ENCODE measurements at places on chromosomes 2 and 18.

DNA sequence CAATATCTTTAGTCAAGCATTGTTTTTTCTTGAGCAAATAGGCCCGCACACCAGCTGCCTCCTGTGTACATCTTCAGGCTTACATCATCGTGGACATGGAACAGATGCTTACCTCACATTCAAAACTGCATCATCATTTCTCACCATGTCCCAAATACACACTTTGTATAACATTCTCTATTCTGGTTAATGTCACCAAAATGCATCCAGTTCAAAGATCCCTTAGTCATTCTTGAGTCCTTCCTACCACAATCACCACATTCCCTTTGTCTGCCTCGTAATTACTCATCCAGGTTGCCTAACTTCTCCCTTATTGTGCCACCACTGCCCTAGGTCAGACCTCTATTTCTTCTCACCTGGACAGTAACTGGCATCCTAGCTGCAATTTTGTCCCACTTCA, 373.7 kb upstream of the GALNT5 start:
- DNase-seq, result no peak

DNA sequence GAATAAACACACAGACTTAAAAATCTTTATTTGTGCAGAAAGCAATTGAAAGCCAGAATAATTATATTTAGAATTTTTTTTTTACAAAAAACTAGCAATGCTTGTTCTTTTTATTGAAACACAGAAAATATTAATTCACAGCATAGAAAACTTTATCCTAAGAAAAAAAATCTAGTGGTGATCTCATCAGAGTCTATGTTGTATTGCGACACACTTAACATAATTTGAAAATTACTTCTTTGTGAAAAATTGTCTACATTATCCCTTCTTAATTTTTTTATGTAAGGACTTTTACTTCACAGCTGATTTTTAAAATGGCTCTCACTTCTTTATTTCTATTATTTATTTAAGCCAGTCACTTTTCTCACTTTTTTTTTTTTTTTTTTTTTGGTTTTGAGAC, 103.4 kb downstream of the LDLRAD4 start:
- no peak for DNase-seq

GRCh38 chr2:132577686-132578085, 92.3 kb downstream of the LYPD1 start:
- no peak for DNase-seq

DNA sequence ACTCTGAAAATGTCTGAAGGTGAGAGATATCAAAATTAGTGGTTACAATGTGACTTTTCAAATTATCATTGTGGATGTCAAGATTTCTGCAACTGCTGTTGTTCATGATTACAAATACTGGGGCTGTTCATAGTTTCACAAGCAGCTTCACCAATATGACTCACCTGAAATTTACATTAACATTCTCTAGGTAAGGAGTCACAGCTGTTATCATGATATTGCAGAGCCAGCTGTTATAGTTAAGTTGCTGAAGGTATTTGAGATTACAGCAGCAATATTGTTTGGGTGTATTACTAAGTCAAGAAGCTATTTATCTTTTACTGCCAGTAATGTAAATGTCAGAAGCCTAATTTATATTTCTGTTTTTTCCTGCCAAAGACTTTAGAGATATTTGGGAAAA, 140.0 kb downstream of the MC4R start:
- DNase-seq, result no peak

- no peak for DNase-seq
Observed at GRCh38 chr2:205837663-205838062, 155.4 kb downstream of the NRP2 start.

- DNase-seq, result no peak
Observed at GRCh38 chr2:147630585-147630984, 214.2 kb upstream of the ACVR2A start.

DNA sequence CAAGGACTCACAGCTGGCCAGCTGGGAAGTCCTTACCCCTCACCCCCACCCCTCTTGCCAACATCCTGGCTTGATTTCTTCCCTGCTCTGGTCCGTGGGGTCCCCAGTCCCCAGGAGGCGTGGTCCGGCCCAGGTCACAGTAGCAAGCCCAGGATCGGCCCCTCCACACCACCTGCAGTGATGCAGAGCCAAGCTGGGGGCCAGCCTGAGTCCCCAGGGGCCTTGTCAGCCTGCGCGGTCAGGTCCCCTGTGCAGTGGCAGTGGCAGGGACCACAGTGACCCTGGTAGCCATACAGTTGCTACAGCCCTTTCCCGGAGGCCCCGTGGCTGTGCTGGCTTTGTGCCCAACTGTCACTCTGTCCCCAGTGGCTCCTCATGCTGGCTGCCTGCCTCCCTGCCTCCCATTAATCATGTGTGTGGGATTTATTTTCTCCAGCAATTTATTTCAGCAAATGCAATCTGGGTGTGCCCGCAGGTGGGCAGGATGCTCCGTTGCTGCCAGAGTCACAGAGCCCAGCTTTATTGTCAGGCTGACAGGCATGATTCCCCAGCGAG, 8.8 kb upstream of the PRSS56 start:
- no peak for DNase-seq

DNA sequence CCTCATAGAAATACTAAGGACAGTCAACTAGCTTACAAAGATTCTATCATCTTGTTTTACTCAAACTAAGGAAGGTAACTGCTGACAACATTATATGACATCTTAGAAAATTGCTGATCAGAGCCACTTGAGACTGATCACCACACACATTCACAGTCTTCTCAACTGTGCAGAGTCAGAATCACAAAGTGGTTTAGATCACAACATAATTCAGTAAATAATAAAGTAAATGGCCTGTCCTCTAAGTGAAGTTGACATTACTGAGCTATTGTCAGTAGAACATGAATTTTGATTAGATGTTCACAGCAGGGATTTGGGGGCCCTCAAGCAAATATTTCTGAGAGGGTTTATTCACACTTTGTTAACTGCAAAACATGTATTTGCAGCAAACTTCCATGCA, 28.5 kb downstream of the NOL4 start:
- no peak for DNase-seq

GRCh38 chr2:64819774-64820688, 166.3 kb upstream of the SERTAD2 start:
- peak; percentile 69 for DNase-seq

GRCh38 chr18:72542342-72542741, 1.8 kb downstream of the CBLN2 start:
- DNase-seq, result peak; percentile 3

DNA sequence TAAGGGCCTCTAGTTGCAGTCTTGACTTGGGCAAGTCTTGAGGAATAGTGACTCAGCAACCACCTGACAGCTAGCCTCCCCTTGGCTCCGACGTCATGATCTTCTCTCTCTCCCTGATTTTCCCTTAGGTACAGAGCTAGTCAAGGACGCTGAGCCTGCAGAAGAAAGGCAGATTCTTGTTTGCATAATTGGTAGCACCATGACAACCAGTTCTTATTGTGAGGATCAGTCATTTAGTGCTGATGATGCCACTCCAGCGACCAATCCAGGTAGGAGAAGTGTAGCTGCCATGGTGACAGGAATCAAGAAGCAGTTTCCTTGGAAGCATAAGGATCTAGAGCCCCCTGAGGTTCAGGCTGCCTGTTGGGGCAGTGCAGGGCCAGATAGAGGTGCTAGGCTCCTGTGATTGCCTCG, 2.8 kb upstream of the RESP18 start:
- no peak for DNase-seq

- DNase-seq, result no peak
Observed at GRCh38 chr2:10404324-10405143, 43.6 kb downstream of the ODC1 start.

DNA sequence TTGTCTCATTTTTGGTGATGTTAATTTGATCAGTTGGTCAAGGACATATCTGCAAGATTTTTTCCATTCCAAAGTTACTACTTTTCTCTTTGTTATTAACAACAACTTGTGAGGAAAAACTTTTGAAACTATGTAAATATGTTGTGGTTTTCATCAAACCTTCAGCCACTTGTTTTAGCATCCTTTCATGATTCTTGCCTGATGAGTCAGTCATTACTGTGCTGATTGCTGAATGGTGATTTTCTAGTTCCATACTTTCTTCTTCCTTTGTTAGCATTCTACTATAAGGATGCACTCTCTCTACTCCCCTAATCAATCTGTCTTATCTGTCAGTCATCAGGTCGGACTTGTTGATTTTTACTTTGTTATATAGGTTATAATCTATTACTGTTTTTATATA, 10.9 kb downstream of the TMEM87B start:
- DNase-seq, result no peak

DNA sequence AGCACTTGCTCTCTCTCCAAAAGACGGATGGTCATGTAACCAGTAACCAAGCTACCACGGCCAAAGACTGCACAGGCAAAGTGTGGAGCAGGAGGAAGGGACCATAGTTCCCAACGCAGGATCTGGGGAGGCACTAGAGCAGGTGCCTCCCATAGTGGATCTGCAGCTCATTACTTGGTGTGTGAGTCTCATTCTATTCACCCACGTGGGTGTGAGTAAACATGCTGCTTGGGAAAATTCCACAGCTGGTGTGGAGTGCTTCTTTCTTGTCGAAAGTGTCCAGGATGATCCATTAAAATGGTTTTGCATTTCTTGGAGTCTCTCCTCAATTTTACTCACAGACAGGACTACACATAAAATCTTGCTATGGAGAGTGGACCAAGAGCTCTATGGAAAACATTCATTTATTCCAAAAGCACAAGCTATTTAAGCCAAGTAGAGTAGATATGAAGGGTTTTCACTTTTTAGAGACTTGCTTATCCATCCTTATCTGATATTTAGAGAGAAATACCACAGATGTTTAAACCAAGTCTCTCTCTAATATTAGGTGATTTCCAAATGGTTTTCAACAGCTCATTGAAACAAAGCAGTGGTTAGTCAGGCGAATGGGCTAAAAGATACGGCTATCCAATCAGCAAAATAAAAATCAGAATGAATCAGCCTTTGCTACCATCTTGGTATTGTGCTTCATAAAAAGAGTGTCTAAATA, 104.3 kb upstream of the CCDC195 start:
- DNase-seq, result no peak

DNA sequence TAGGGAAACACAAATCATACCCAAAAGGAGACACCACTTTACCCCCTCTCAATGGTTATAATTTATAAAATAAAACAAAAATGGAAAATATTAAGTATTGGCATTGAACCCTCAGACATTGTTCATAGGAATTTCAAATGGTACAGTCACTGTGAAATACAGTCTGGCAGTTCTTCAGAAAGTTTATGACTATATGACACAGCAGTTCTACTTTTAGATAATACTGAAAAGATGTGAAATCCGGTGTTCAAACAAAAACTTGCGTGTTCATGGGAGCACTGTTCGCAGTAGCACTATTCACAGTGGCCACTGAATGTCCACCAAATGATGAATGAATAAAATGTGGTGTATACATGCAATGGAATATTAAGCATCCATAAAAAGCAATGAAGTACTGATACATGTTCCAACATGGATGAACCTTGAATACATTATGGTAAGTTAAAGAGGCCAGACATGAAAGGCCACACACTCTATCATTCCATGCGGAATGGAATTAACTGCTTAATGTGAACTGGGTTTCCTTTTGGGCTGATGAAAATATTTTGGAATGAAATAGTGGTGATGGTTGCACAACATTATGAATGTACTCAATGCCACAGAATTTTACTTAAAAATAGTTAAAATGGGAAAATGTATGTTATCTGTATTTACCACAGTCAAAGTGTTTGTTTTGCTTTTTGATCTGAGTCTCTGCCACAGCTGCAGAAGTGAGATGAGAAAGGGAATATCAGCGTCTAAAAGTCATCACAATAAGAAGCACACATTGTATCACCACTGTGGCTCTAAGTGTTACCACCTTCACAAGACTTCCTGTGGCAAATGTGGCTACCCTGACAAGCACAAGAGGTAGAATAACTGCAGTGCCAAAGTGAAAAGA, 864.6 kb downstream of the SUCLG1 start:
- no peak for DNase-seq

- no peak for DNase-seq
Observed at GRCh38 chr2:67783026-67783425, 279.8 kb downstream of the C1D start.

DNA sequence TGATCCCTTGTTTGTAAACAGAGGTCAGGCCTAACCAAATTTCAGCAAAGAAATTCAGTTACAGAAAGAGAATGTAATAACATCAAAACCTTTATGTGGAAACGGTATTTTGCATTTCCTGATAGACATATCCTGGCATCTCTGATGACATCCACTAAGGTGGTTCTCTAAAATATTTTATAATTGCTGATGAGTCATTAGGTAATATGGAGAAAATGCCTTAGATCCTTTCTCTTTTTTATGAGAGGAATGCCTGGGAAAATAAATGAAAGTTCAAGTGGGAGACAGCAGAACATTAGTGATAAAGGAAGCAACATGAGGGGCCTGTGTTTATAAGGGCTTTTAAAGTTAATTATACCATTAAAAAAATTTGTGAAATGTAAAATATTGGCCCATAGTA, 72.6 kb downstream of the PLCL1 start:
- no peak for DNase-seq

All from GM06990 (cell line).